Cortex of kidney (tissue), 1 donor: ENCODE measurements at places on chromosomes 2 and 18.

GRCh38 chr2:98484121-98484557, 39.5 kb downstream of the INPP4A start:
- no peak for DNase-seq

GRCh38 chr18:3209859-3210569, 9.8 kb downstream of the MYOM1 start:
- DNase-seq: no peak

DNA sequence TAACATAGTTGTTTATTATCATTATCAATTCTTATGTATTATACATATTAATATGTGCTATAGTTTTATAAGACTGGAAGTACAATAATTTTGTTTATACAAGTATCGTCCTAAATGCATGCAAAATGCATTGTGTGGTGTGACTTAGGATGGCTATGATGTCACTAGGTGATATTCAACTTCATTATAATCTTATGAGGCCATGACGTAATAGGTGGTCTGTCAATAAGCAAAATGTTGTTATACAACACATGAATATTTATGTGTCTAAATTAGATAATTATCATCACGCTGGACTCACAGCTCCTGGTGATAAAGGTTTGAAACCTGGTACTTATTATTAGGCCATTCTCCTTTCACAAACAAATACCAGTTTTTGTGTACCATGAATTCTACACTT, 104.4 kb upstream of the NYAP2 start:
- DNase-seq: no peak

- DNase-seq: no peak
Observed at GRCh38 chr18:44028109-44028508, 652.6 kb upstream of the SETBP1 start.

- DNase-seq: no peak
Observed at GRCh38 chr18:62717925-62718800, 2.8 kb downstream of the PHLPP1 start.
